Stimulated activated CD8-positive, alpha-beta memory T cell treated with anti-CD3 and anti-CD28 coated beads, Interleukin-7, amount 100 ng/mL, for 1 hour (primary cell): ENCODE measurements at places on chromosomes 16 and 17.

GRCh38 chr16:72051818-72052217 lies 2.5 kb upstream of the HP start:
- DNase-seq = no peak

DNA sequence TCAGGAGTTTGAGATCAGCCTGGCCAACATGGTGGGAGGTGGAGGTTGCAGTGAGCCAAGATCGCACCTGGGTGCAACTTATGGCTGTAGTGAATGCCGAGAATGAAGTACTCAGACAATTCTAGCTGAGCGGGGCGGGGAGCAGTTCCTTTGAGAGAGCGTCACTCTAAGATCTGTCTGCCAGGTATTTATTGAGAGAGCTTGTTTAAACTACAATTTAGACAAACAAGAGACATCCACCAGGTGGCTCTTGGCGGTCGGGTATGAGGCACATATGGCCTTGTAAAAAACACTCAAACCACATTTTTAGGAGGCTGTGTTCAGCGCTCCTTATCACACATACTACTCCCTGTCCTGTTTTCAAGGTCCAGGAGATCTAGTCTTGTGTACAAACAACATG lies 40.6 kb upstream of the CDH1 start:
- DNase-seq = no peak

DNA sequence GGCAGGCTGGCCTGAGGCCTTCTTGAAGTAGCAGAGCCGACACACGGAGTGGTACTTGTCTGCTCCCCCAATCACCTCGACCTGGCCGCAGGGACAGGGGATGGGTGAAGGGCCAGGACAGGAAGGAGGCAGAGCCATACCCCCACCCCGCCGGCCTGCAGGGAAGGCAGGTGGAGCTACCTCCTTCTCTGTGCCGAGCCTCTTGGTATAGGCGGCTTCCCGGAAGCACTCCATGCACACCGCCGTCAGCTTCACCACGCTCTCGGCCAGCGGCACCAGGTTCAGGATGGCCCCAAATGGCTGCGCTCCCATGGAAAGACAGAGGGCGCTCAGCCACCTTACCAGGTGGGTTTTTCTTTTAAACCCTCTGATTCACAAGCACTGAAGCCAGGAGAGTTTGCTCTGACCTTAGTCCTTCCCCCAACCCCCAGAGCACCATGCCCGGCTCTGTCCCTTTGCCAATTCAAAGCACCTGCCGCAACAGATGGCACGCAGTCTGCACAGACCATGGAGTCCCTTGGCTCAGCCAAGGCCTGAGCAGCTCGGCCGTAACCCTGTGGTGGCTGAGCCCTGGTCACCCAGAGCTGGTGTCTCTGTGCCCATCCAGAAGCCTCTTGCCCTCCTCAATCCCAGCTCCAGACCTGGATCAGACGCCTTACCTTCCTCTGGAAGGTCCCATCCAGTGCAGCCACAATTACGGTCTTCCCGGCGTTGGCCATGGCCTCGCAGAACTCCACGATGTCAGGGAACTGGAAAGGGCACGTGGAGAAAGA lies 6.7 kb downstream of the SYNGR2 start:
- no peak for DNase-seq

GRCh38 chr16:4704913-4705312 lies 11.6 kb downstream of the NUDT16L1 start:
- no peak for DNase-seq

- DNase-seq = no peak
Observed at GRCh38 chr17:28811651-28812090, 30.9 kb downstream of the FAM222B start.

DNA sequence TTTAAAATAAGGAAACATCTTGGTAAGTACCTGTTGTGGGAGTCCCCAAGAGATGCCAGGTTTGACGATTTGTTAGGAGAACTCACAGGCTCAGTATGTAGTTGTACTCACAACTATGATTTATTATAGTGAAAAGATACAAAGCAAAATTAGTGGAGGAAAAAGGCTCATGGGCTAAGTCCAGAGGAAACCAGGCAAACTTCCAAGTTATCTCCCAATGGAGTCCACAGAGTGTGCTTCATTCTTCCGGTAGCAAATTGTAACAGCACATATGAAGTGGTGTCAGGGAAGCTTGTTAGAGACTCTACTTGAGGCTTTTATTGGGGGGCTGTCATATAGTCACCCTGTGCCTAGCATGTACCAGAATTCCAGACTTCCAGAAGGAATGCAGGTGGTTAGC lies 2.3 kb downstream of the DDX19A start:
- no peak for DNase-seq

DNA sequence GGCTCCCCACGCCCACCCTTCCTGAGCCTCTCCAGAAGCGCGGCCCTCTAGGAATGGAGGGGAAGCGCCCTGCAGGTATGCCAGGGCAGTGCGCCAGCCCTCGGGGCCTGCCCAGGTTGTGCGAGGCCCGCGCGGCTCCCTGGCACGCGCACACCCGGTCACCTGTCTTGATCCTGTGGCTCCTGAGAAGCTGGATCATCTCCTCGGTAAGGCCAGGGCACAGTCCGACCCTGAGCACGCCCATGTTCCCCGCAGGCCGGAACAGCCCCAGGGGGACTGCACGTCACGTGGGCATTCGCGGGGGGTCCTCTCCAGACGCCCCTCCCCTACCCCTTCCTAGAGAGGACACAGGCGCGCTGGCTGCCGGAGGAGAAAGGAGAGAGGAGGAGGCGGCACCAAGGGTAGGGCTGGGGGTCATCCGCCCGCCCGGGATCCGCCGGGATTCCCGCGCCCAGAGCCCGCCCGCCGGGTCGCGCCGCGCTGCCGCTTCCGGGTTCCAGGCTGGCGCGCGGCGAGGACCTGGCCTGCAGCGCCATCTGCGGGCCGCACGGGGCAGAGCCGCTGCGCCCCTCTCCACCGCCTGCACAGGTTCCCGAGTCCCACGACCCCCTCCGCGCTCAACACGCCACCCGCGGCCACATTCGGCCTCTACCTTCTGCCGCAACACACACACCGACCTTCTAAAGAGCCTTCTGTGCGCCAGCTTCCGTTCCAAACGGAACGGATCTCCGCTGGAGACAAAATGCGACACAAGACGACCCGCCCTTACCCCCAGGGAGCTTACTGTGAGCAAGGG lies at the start of gene RAD51D:
Gene RAD51D, minus strand, starts transcription at position 491 of the 796 bp plus-strand sequence. Its CDS starts 247 bp downstream, at position 244.
- DNase-seq = peak; percentile 60

GRCh38 chr17:77924757-77925336 lies 33.7 kb upstream of the TNRC6C start:
- no peak for DNase-seq

DNA sequence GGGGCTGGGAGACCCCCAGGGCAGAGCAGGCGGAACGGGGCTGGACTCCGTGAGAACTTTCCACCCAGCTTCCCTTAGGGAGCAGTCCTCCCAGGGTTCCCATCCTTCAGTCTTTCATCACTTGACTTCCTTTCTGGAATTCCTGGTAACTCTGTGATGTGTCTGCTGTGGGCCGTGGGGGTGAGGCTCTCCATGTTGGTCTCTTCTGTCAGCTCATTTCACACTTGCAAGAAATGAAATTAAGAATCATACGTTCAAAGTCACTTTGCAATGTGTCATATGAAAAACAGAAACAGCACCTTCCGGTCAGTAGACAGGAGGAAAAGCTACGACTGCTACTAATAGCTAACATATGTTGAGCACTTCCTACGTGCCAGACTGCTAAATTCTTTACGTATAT lies 5.4 kb upstream of the BBS2 start:
- DNase-seq = no peak

DNA sequence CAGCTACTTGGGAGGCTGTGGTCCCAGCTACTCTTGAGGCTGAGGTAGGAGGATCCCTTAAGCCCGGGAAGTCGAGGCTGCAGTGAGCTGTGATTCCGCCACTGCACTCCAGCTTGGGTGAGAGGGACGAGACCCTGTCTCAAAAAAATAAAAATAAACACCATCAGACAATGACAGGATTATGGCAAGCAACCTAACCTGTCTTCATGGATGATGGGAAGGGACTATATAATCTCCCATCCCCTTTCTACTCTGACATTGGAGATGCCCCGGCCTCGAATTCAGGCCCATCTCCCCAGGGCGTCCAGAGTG lies 893 bp downstream of the TRIM25 start:
- no peak for DNase-seq

DNA sequence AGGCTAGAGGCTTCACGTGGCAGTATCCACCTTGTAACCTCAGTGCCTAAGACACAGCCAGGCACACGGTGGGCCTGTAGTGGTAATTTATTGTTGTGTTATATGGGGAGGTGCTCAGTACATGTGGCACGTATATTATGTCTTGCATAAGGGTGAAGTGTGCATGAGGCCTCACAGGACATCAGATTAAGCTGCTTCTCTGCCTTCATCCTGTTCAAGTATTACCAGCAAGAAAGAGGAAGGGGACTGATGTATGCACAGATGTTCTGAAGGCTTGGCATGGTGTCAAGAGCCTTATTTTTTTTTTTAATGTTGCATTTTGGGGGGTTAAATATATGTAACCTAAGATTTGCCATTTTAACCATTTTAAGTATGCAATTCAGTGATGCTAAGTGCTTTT lies 71.6 kb downstream of the ABCC1 start:
- DNase-seq = no peak

- no peak for DNase-seq
Observed at GRCh38 chr16:1533443-1533951, at the start of gene TMEM204. Gene TMEM204, plus strand, starts transcription at chr16:1533666. Its CDS starts 610 bp downstream, at chr16:1534276.

GRCh38 chr17:14205992-14206461 lies 30.6 kb downstream of the CDRT15 start:
- peak; percentile 46 for DNase-seq

DNA sequence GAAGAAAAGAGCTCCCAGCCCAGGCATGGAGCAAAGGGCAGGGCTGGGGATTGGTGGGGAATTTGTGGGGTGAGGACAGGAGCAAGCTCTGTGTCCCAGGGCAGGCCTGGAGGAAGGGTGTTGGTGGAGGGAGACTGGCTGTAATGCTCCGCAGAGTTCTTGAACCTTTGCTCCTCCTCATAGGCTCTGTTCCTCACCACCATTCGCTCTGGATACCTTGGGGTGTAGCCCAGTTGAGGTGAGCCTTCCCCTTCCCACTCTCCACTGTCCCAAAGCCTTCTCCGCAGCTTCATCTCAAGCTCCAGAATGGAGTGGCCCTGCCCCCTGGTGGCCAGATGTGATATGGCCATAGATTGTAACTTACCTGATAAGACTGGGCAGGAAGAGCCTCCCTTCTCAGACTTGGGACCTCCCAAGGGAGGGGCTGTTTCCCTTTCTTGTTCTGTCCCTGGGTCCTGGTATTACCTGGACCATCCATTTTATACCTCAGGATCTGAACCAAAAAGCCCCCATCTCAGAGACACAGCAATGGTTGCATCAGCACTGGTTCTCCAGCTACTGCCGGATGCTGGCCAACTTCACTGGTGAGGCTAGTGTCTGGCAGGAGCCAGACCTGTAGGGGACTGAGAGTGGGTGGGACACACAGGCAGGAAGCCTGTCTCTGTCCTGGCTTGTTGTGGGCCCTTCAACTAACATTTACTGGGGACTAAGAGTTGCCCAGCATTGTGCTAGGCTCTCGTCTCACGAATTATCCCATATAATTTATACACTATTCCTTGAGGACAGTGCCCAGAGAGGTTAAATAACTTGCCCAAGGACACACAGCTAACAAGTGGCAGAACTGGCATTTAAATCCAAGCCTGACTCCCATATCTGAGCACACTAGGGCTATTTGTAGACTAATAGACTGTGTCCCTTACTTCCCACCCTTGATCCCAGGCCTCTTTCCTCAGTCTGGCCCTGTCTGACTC lies 19.1 kb upstream of the STAC2 start:
- DNase-seq = peak; percentile 86

DNA sequence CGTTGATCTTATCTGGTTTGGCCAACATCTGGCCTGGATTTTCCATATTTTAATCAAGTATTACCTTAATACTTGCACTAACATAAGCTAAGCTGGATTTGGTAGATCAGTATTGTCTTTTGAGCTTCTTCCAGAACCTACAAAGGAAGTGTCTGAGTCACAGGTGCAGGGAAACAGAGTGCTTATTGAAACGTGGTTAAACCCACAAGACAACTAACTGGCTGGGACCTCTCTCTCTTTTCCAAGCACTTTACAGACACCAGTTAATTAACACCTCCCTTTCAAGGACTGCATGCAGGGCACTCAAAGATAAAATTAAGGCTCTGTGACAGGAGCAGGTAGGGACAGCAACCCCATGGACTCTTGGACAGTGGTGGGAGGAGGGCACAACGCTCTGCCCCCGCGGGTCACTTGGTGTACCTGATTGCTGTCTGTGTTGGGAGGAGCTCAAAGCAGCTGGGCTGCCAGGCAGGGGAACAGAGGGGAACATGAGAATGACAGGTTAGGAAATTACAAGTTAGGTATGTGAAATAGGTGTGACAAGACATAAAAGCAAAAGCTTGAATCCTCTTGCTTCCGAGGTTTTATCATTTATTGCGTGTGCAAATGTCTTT lies 133.7 kb upstream of the MON1B start:
- no peak for DNase-seq

DNA sequence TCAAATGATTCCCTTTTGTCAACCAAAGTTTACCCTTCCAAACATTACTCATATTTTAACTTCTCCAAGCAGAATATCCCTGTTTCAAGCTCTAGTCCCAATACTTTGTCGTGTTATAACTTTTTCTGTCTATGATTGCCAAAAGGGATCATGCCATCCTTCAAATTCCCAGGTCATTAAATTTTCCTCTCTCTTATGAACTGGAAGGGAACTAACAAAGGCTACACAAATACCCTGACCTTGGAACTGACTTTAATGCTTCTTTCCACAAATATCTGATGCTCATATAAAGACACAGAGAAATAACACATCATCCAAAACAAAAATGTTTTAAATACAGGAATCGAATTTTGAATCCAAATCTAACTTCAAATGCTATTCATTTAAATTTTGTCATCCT lies 1352.7 kb downstream of the CDH11 start:
- no peak for DNase-seq

DNA sequence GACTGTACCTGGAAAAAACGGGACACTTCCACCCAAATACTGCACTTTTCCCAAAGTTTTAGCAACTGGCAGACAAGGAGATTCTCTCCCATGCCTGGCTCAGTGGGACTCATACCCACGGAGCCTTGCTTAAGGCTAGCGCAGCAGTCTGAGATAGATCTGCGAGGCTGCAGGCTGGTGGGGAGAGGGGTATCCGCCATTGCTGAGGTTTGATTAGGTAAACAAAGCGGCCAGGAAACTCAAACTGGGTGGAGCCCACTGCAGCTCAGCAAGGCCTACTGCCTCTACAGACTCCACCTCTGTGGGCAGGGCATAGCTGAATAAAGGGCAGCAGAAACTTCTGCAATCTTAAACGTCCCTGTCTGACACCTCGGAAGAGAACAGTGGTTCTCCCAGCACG lies 44.8 kb downstream of the UTP18 start:
- DNase-seq = no peak

GRCh38 chr17:56110463-56111135 lies 42.7 kb upstream of the ANKFN1 start:
- DNase-seq = no peak

GRCh38 chr17:65572581-65573281 lies 11.3 kb upstream of the AXIN2 start:
- DNase-seq = no peak

GRCh38 chr16:2753733-2754020 lies 1.2 kb downstream of the SRRM2 start:
- no peak for DNase-seq
